ENCODE measurements at places on chromosomes 7 and 10. TPM values are rescaled to one million over a fixed set of nuclear protein-coding genes. Genes with fewer than 3 reads are reported as not detected.

PSMA2 gene
- total RNA-seq = 54.5 TPM

PNLIP gene
- not detected for total RNA-seq

CTAGE4 gene
- total RNA-seq = 0.28 TPM

CCL26 gene
- total RNA-seq = 4.8 TPM

ZNF33A gene
- total RNA-seq = 10.1 TPM

SORCS3 gene
- total RNA-seq = not detected

Measured in smooth muscle cell of bladder (primary cell).